ENCODE measurements at places on chromosomes 11 and 22.
A peak's percentile ranks its signal among the peaks of the same experiment; 100 is the strongest.

- no peak for DNase-seq
Measured at GRCh38 chr11:59413646-59414045, 12.6 kb downstream of the OR5A2 start.

DNA sequence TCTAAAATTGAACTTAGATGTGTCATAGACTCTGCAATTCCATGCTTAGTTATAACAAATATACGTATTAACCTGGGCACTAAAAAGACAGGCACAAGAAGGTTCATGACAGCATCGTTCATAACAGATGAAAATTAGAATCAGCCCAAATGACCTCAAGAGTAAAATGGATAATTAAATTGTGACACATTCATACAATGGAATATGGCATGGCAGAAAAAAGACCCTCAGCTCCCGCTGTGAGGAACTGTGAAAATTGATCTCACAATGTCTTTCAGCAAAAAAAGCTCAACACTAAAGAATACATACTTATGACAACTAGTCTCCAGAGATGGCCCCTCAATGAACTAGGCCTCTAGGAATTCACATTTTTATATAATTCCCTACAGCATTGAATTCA lies 386.0 kb downstream of the GUCY1A2 start:
- no peak for DNase-seq

DNA sequence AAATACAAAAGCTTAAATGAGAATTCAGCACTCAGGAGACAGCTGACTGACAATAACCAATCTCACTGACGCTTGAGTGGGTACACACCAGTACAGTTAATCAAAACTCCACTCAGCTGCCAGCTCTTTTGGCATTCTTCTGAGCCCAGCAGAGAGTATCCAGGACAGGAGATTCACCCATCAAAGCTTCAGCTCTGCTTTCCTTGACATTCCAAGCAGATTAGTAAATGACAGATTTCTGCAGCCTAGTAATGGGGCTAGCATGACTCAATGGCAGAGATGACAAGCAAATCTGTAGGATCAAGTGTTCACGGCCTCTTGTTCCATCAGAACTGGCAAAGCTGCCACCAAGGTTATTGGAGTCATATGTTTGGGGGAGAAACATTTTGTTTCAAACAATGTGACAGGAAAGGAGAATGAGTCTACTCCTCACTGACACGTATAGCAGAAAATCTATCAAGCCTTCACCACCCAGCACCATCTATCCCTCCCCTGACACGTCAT lies 420.0 kb downstream of the DYNC2H1 start:
- DNase-seq: no peak

- DNase-seq: no peak
Measured at GRCh38 chr11:42770444-42771065, 541.2 kb upstream of the API5 start.

DNA sequence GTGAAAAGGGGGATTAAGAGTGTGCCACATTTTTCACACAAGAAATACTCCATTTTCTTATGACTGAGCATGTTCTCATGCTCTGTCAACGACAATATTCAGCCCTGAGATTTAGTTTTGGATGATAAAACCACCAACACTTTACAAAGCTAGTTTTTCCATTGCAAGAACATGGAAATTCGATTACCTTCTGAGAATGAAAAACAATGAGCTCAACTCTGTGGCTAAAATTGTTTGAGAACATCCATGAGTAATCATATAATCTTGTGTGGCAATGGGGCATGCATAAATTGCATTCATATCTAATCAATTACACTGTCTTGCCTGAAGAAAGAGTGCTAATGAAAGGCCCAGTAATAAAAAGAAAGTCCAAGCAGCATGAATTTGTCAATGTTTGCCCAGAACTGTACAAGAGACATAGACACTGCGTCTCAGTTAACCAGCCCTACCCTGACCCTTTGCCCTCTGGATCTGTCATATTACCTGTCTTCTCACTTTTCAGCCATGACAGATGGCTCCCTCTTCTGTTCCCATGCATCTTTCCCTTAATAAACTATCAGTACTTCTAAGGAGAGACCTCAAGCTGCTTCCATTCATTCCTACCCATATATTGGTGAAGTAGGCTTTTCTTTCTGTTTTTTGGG lies 253.4 kb downstream of the FAM76B start:
- DNase-seq: no peak

DNA sequence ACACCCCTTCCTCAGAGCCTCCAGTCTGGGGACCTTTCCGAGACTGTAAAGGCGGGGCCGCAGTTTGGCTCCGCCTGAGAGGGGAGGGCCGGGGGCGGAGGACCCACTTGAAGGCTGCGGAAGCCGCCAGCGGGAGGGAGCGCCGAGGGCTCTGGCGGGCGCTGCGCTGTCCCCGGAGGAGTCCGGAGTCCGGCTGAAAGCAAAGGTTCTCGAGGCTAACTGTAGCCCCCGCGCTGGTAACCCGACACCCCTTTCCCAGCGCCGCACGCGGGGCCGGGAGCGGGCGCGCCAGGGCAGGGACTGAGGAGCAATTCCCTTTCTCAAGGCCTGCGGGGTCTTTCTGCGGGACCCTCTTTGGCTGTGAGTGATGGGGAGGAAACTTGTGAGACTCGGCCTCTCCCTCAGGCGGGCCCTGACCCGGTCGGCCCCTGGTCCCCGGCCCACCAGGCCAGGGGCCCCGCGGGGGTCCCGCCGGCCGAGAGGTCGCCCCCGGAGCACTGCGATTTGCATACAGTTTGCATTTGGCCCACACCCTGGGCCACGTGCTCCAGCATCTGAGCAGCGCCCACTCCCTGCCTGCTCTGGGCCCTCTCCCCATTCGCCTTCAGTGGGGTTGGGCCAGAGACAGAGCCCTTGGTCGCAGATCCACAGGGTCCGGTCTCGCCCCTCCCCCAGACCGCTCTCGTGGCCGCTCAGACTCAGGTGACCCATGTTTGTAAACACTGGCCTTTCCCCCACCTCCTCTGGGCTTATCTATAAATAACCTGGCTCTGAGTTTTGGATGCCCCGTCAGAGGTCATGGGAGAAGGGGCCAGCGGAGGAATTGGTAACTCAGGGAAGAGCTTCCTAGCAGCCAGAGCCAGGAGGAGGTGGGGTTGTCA lies 519 bp upstream of the ART5 start:
- DNase-seq: peak; percentile 56
